ENCODE measurements at places on chromosomes 1 and 21. TPM values are rescaled to one million over a fixed set of nuclear protein-coding genes. Genes with fewer than 3 reads are reported as not detected.

Gene LHX4
- total RNA-seq: not detected

DNA sequence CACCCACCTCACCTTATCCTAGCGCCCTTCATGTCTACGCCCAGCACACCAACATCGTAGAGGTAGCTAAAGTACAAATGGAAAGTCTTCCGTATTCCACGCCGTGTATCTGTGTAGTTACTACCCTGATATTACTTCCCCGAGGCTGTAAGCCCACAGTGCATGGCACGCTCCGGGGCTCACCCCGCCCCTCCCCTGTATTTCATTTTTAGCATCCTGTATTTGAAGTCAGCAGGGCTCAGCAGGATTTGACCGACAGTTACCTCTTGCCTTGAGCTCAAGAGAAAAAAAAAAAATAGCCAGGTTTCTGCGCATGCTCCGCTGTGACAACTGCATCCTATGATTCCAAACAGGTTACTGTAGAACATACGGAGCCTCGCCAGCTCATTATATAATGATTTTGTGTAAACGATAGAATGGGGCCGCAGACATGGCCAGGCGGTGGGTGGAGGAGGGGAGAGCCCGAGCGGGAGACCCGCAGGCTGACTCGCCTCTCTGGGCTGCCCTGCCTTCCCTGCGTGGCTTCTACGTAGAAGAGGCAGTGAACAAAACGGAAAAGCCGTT, 1.3 kb downstream of the ABCG1 start:
- H3K27ac ChIP-seq: peak overlapping the region; percentile 86
- no peaks in the 10 kb centered on the region for H3K36me3 ChIP-seq
- H3K4me3 ChIP-seq: peak overlapping the region; percentile 83
- no peaks in the 10 kb centered on the region for H3K27me3 ChIP-seq

GRCh38 chr21:39208624-39209333, 25.5 kb upstream of the PSMG1 start:
- H3K4me3 ChIP-seq: no peak overlapping the region
- peak overlapping the region; percentile 62 for H3K27ac ChIP-seq
- H3K36me3 ChIP-seq: peaks cover 22% of the 10 kb centered on the region

DNA sequence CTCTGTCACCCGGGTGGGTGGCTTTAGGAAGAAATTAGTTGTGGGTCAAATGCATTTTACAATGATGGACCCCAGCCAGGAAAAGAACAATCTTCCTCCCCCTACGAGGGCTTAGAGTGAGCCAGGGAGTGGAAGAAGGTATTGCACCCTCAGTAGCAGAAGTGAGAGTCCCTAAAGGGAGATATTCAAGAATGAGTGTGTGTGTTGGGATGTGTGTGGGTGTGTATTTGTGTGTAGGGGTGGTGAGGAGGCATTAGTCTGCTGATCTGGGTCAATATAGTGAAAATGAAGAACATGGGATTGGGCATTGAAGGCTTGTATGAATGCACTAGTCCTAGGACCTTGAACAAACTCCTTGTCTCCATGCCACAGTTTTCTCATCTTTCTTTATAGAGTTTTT, 85.2 kb upstream of the RUNX1 start:
- H3K36me3 ChIP-seq: no peaks in the 10 kb centered on the region
- no peak overlapping the region for H3K27ac ChIP-seq
- H3K4me3 ChIP-seq: no peak overlapping the region
- no peaks in the 10 kb centered on the region for H3K27me3 ChIP-seq
- DNase-seq: no peak

DNA sequence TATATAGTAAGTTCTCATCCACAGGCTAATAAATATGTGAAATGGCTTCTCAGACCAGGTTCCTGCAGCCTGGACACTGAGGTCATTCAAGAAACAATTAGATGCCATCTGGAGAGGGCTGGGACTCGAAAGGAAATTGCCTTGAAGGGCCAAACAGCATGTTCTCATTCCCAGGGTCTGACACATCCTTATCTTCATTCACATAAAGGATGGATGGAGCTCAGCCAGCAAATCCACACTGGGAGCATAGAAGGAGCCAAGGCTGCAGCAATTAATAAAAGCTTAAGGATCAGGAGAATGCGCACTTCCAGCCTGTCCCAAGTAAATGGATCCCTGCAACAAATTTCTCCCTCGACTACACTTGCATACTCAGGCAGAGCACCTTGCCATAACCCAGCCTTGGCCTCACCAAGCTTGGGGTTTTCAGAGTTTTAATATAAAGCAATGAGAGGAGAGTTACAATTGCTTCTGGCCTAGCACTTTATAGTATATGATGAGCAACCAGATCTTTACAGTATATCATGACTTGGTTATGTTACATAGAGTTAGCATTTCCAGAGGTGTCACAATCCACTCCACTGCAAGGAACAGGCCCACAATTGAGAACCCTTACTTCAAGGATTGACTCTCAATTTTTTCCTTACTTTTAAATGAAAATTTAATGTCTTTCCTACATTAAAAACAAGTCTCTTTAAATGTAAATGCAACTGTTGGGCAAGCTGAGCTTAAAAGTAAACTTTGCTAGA, 55.9 kb downstream of the BCAR3 start:
- H3K27me3 ChIP-seq: no peaks in the 10 kb centered on the region
- no peak overlapping the region for H3K27ac ChIP-seq
- no peaks in the 10 kb centered on the region for H3K36me3 ChIP-seq
- no peak for DNase-seq
- H3K4me3 ChIP-seq: no peak overlapping the region

Gene CIART
- 0.81 TPM for total RNA-seq

Gene C1orf226
- total RNA-seq: not detected

Gene C1orf116
- not detected for total RNA-seq

Gene GJB3
- not detected for total RNA-seq

- H3K27ac ChIP-seq: no peak overlapping the region
- no peaks in the 10 kb centered on the region for H3K36me3 ChIP-seq
- no peaks in the 10 kb centered on the region for H3K4me1 ChIP-seq
- no peaks in the 10 kb centered on the region for H3K27me3 ChIP-seq
- no peak for DNase-seq
Measured at GRCh38 chr21:31299291-31300147, 44.5 kb downstream of the TIAM1 start.

GRCh38 chr21:19529031-19529430, 1125.4 kb upstream of the TMPRSS15 start:
- H3K4me1 ChIP-seq: no peaks in the 10 kb centered on the region
- H3K27ac ChIP-seq: no peak overlapping the region
- H3K36me3 ChIP-seq: no peaks in the 10 kb centered on the region
- H3K27me3 ChIP-seq: no peaks in the 10 kb centered on the region
- H3K4me3 ChIP-seq: no peak overlapping the region
- no peak for DNase-seq

Gene SMIM1
- total RNA-seq: 0.80 TPM

- no peaks in the 10 kb centered on the region for H3K36me3 ChIP-seq
- H3K27ac ChIP-seq: no peak overlapping the region
- H3K27me3 ChIP-seq: no peaks in the 10 kb centered on the region
- no peak overlapping the region for H3K4me3 ChIP-seq
- no peak for DNase-seq
Measured at GRCh38 chr1:100721526-100722207, 2.1 kb downstream of the VCAM1 start.

Gene JAM2
- 1.2 TPM for total RNA-seq

GRCh38 chr1:229436201-229436600, 2.3 kb upstream of the ACTA1 start:
- no peak overlapping the region for H3K27ac ChIP-seq
- peaks cover 5% of the 10 kb centered on the region for H3K4me1 ChIP-seq
- no peak overlapping the region for H3K4me3 ChIP-seq
- DNase-seq: no peak
- H3K36me3 ChIP-seq: peaks cover 5% of the 10 kb centered on the region
- peaks cover 39% of the 10 kb centered on the region for H3K27me3 ChIP-seq

Gene ERRFI1
- 3.8 TPM for total RNA-seq

Gene FAM167B
- 0.33 TPM for total RNA-seq

Gene C1orf185
- total RNA-seq: not detected

DNA sequence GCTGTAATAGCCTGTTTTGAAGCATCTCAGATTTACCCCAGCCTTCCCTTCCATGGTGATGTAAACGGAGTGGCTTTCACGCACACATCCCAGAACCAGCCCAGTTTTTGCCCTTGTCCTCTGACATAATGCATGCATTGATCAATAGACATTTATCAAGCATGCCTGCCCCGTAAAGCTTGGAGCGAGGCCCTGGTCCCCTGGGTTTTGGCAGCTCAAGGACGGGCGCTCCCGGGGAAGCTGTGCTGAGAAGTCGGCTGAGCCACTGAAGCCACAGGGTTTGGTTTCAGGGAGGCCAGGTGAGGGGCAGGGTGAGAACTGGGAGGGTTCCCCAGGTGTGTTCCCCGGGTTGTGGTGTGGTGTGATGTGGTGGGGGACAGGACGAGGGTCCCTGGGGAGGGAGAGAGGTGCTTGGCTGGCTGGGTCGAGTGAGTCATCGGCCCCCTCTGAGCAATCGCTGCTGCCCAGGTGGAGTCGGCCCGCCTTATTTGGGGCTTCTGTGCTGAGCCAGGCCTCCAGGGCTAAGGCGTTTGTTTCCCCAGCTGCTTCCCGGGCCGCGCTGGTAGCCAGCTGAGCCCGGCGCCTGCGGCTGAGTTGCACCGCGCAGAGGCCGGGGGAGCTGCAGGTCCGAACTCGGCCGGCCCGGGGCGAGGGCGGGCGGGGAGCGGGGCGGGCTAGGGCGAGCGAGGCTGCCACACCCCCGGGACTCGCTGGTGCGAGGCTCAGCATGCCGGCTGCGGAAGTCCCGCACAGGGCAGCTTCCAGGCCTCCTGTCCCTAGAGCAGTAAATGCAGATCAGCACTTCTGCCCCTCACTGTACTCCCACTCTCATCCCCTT, 23.6 kb downstream of the ATP2B4 start:
- H3K4me3 ChIP-seq: peak overlapping the region; percentile 32
- no peaks in the 10 kb centered on the region for H3K27me3 ChIP-seq
- H3K27ac ChIP-seq: peak overlapping the region; percentile 57
- peaks cover 66% of the 10 kb centered on the region for H3K4me1 ChIP-seq
